ENCODE measurements at places on chromosomes 7 and 10.
A peak's percentile ranks its signal among the peaks of the same experiment; 100 is the strongest.

- no peak for DNase-seq
These were observed 39.9 kb downstream of the LDB3 start for GRCh38 chr10:86708068-86708782.

GRCh38 chr7:50400114-50400513 lies 50.0 kb downstream of the FIGNL1 start:
- no peak for DNase-seq

- DNase-seq: no peak
These were observed 12.6 kb upstream of the FAM13C start for GRCh38 chr10:59374916-59375315.

GRCh38 chr10:816091-816477 lies 115.4 kb downstream of the LARP4B start:
- DNase-seq: no peak

DNA sequence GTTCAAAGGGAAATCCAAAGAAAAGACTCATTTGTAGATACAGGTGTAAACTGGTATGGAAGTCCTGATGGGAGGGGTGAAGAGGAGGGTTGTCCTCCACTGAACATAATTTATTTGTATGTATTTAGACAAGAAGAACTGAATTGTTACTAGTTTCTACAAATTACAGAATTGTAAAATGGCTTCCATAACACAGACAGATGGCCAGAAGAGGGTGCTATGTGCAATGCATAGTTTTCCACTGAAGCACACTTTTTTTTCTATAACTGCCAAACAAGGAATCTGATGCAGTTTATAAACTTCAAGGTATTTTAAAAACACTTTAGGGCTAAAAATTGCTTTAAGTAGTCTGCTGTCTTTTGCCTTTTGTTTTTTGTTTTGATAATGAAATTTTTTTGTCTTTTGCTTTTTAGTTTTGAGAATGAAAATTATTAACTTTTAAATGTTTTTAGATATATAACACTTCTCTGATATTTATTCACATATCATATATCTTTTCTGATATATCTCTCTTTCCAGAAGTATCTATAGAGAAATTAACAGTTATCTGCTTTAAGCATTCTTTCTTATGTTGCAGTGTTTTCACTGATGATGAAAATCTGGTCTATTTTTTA lies 58.5 kb downstream of the PHYHIPL start:
- no peak for DNase-seq

- no peak for DNase-seq
These were observed 92.3 kb upstream of the TMEM168 start for GRCh38 chr7:112882511-112882910.

DNA sequence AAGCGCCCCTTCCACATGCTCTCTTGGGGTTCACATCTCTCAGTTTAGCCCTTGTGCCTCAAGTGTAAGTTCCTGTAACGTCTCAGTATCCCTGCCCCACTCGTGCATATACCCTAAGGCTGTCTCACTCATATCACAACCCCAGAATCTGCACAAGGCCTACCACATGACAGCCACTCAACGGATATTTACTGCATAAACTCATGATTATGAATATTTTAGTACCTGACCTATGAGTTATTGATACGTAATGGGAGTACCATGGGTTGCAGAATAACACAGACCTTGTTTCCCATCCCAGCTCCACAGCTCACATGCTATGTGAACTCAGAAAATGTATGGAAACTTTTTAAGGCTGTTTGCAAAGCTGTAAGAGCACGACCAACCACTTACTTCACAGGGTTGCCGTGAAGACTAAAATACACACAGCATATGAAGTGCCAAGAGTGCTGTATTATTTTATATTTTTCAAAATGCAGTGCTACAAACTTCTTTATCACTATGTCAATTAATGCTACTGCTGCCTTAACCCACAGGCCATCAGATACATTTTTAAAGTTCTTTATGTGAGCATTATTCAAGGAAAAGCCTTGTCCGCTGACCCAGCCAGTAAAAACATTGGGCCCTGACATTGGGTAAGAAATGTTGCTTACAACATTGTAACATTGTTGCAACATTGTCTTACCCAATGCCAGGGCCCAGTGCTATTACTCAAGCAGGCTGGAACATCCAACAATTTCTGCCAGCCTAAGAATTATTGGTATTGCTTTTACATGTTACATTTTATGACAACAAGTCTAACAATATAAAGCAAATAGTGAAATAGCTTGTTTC lies 97.2 kb downstream of the JAZF1 start:
- no peak for DNase-seq

DNA sequence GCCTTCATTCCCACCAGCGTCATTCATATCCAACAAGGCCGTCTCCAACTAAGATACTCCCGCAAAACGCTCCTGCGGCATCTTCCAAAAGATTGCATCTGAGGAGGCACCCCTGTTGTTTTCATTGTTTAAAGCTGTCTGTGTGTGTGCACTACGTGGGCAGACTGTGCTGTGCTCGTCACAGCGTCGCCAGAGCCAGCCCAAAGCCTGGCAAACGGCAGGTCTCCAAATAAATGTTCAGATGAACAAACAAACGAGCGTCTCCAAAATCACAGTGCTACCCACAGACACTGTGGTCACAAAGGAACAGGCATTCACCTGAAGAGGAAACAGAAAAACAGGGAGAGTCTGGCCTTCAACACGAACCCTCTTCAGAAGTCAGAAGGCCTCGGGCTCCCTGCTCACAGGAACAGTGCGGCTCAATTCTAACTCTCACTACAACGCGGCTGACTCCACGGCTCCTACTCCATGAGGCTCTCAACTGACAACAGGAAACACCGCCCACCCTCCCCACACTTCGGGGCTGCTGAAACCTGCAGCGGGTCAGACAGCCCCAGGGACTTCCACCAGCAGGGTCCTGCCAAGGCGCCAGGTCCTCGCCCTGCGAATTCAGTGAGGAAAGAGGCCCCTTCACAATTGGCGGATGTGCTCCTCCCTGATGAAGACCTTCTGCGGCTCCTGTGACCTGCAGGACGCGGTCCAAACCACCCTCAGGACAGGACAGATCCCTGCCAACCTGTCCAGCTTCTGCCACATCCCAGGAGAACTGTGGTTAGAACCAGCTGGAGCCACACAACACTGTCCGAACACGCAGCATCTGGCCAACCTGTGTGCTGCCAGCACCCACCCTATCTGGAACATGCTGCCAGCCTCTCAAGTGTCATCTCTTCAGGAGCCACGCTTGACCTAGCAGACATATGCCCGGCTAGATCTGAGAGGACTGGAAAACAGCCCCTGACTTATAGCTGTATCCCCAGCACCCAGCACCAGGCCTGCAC lies 36.1 kb downstream of the MAD1L1 start:
- no peak for DNase-seq

- no peak for DNase-seq
These were observed 444 bp upstream of the TNPO3 start for GRCh38 chr7:129055294-129055816.

DNA sequence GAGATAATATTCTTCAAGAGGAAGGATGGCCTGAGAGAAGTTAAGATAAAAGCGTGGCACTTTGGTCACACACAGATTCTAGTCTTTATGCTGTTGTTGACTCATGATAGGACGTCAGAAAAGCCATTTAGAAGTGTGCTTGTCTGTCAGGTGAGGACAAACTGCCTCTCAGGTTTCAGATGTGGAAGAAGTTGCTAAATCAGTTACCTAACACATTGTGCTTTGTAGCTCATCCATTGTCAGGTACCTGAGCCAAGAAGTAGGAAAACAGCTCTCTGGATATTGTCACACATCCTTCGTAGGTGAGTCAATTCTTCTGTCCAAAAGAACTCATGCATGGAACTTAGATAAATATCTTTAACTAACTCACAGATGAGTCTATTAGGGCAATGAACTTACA lies 49.5 kb upstream of the PHYHIPL start:
- no peak for DNase-seq

GRCh38 chr10:62422068-62422590 lies 48.0 kb downstream of the ZNF365 start:
- DNase-seq: no peak

DNA sequence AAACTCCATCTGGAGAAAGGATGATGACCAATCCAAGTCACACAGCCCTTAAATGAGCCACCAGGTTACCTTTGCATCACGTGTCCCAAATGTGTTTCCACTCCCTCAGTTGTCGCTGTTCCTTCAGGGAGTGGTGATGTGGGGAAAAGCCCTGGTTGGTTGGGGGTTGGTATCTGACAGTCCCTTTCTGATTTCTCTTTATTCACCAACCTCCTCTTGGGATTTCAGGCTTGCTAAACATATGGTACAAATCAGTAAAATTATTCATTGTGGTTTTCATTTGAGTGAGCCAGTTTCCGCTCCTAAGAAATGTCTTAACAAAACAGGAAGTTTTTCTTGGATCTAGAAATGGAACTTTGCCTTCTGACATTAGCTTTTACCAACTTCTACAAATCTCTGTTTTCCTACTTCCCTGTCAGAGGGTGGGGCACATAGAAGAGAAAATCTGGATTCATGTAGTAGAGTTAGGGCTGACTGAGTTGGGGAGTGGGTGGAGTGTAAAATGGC lies 40.0 kb upstream of the KMT2E start:
- no peak for DNase-seq

DNA sequence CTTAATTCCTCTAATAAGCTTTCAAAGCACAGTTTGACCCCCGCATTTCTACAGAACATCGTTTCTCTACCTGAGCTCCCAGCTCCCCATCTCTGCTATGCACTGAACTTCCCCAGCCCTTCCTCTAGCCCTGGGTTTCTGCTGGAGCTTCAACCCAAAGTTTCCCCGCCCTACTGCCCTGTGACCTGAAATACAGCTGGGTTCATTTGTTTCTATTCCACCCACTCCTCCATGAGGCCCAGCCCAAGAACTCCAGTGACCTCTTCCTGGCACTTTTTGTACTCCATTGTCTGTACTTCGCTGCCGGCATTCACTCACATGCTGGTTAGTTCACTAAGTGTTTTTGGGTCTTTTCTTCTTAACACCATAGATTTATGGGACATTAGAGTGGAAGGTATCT lies 35.8 kb downstream of the ADRB1 start:
- no peak for DNase-seq

DNA sequence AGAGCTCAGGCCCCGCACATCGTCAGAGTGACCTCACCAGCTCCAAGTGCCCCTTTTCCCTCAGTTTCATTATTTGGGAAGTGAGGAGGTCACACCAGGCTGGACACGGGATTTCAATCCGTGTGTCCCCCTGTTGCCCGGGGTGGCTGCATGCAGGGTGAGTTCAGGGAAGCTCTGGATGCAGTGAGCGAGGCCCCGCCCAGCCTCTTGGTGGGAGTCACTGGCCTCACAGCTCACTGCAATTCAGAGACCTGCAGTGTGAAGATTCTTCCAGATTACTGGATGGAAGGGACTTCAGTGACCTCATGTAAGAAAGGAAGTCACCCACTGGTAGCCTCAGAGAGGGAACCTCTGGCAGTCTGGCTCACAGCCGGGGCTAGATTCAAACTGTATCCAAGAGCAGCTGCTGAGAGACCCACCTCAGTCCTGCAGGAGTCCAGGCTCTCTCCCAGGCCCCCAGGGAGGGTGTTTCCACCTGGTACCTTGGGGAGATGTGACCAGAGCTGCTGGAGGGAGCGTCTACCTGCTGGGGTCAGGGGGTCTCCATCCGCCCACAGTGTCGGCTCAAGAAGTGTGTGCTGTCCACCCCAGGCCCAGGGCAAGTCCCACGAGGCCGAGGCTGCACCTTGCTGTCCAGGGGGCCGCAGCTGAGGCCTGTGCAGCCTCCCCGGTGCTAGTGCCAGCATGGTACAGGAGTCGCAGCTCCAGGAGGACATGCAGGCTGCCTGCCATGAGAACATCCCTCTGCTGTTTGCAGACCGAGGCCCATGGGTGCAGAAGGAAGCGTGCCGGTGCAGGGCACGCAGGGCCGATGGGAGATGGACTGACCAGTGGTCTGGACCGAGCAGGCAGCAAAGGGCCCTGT lies 54.4 kb downstream of the MGMT start:
- no peak for DNase-seq

DNA sequence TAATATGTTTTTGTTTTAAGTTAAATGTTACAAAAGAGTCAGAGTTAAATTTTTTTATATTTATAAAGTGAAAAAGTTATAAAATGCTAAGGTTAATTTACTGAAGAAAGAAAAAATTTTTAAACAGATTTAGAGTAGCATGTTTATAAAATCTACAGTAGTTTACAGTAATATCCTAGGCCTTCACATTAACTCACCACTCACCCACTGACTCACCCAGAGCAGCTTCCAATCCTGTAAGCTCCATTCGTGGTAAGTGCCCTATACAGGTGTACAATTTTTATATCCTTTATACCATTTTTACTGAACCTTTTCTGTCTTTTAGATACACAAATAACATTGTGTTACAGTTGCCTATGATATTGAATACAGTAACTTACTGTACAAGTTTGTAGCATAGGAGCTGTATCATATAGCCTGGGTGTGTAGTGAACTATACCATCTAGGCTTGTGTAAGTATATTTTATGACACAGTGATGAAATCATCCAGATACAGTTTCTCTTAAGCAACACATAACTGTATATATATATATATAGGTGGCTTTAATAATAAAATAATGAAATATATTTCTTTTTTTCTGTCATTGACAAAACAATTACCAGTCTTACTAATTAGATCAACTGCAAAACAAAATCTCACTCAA lies 79.6 kb downstream of the PTEN start:
- no peak for DNase-seq

DNA sequence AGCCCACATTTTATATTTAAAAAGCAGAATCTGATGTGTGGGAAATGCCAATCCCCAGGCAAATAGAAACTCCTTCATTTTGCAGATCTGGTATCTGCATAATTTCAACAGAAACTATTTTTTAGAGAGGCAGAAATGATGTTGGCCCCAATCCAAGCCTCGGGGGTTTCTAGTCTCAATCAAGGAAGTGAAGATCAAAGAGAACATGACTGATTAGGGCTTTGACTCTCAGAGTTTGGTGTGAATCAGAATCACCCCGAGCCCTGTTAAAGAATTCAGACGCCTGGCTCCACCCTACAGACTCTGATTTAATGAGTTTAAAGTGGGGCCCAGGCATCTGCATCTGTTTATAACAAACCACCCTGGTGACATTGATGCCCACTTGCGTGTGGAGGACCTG lies 36.7 kb upstream of the UBE2H start:
- peak; percentile 38 for DNase-seq

DNA sequence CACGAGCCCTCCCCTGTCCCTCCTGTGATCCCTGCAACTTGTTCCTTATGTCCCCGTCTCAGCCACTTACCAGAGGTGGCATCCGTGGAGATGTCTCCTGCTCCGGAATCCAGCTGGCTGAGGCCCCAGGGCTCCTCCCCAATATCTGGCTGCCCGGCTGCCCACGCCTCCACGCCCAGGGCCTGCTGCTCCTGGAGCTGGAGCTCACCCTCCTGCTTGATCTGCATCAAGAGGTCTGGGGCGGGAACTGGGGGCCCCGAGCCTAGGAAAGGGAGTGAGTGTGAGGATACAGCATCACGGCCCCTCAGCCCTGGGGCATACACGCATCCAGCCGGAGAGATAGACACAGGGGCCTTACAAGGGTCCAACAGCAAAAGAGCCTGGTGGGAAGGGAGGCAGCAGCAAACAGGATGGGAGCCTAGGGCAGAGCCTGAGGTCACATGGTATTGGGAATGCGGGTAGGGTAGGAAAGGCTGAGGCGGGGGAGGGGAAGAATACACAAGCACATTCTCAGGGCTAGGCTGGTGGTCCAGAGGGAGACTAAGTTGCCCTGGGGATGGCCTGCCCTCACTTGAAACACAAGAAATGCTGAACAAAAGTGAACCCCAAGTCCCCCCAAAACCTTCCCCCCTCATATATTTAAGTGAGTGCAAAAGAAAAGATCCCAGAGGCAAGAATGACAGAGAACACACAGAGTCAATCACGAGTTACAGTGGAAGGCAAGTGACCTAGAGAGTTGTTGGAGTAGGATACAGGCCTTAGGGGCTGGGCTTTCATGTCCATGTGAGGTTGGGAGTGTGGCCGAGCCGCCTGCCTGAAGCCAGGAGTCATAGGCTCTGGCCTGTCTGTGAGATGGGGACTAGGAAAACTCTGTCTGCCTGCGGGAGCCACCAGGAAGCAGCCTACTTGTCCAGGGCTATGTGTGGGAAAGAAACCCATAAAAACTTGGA lies 16.9 kb upstream of the ZNF777 start:
- no peak for DNase-seq

Measured in CD8-positive, alpha-beta T cell (primary cell).